Smooth muscle cell of the umbilical artery (primary cell): ENCODE measurements at places on chromosomes 4 and X. TPM values are rescaled to one million over a fixed set of nuclear protein-coding genes. Genes with fewer than 3 reads are reported as not detected.

The WDR44 gene
- 17.8 and 25.7 TPM in 2 replicates for total RNA-seq

The PLA2G12A gene
- total RNA-seq: 15.4 and 18.3 TPM in 2 replicates

The FAT1 gene
- 202 and 464 TPM in 2 replicates for total RNA-seq

The APOO gene
- 8.3 and 9.8 TPM in 2 replicates for total RNA-seq

The OR13H1 gene
- not detected in 2 replicates for total RNA-seq

The NR3C2 gene
- total RNA-seq: 1.8 TPM in 2 replicates

The ESX1 gene
- not detected in 2 replicates for total RNA-seq

The GPR78 gene
- total RNA-seq: 0.51 and 1.2 TPM in 2 replicates

The JCHAIN gene
- total RNA-seq: 1.2 TPM in 1 of 2 replicates, not detected in the other

The VGLL1 gene
- not detected in 2 replicates for total RNA-seq

The PCDH10 gene
- 73.0 and 99.5 TPM in 2 replicates for total RNA-seq

The SSX1 gene
- not detected in 2 replicates for total RNA-seq

The KIAA1210 gene
- total RNA-seq: not detected in 2 replicates

The TLR10 gene
- total RNA-seq: not detected in 2 replicates

The SPANXC gene
- not detected in 2 replicates for total RNA-seq

The AFM gene
- not detected in 2 replicates for total RNA-seq

The CDKL2 gene
- total RNA-seq: 0.88 and 0.89 TPM in 2 replicates

The SLC6A14 gene
- not detected in 2 replicates for total RNA-seq

The BLTP1 gene
- total RNA-seq: 92.9 and 105 TPM in 2 replicates

The SYP gene
- total RNA-seq: 0.30 and 0.32 TPM in 2 replicates

The ELK1 gene
- total RNA-seq: 16.0 and 24.2 TPM in 2 replicates

The TEX11 gene
- total RNA-seq: 1.5 TPM in 1 of 2 replicates, not detected in the other

The OCRL gene
- total RNA-seq: 30.3 and 37.0 TPM in 2 replicates

The SPANXN4 gene
- total RNA-seq: not detected in 2 replicates

The NOX1 gene
- total RNA-seq: not detected in 2 replicates

The RPS6KA6 gene
- total RNA-seq: 3.3 and 5.7 TPM in 2 replicates

The APLN gene
- 0.51 and 1.2 TPM in 2 replicates for total RNA-seq
